ENCODE measurements at places on chromosomes 7 and 10.

GRCh38 chr10:22962817-22963216 lies 35.0 kb downstream of the ARMC3 start:
- no peak for DNase-seq

DNA sequence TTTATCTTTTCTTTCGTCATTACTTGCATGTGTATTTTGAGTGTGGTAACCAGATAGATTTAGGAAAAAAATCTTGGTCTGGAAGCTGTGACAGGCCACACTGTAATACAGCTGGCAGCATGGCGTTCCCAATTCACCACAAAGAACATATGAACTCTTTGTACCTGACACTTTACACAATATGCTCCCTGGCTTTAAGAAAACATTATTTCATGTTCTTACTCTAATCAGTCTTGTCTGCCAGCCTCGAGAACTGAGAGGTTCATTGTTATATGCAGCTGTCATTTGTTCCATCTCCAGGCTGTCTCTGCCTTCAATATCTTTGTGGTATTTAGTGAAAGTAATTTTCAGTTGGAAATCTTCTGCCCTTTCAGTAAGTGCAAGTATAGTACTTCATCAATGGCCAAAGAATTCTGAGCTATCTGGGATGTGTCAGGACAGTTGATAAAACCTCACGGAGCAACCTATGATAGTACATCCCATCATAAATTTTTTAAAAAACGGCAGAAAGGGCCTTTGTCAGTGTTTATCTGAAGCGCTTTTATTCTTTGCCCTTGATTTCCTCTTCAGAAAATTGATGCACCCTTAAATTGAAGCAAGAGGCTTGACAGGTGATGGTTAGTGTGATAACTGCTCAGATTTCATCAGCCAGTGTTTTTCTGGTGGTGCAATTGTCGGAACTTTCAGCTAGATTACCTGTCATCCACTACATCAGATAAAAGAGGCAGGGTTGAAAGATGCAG lies 146.3 kb upstream of the SP8 start:
- no peak for DNase-seq

GRCh38 chr7:112080441-112080840 lies 125.8 kb downstream of the DOCK4 start:
- DNase-seq = no peak

DNA sequence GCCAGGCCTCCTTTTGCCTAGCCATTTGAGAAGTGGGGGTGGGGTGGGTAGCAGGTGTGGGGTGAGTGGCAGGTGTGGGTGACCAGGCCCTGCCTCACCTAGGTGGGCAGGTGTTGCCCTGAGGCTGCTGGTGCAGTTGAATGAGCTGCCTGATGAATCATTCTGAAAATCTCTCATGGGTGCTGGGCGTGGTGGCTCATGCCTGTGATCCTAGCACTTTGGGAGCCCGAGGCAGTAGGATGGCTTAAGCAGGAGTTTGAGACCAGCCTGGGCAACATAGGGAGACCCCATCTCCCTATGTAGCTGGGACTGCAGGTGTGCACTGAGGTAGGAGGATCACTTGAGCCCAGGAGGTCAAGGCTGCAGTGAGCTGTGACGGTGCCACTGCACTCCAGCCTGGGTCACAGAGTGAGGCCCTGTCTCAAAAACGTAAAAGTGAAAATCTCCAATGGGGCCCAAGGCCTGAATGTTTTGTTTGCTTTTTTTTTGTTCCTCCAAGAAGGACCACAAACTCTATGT lies 17.7 kb downstream of the TSPAN14 start:
- peak; percentile 73 for DNase-seq

- DNase-seq = no peak
Observed at GRCh38 chr10:71039551-71039950, 151.2 kb upstream of the PCBD1 start.

GRCh38 chr7:55538538-55538937 lies 33.8 kb downstream of the VOPP1 start:
- no peak for DNase-seq

- no peak for DNase-seq
Observed at GRCh38 chr7:35380739-35381224, 126.9 kb upstream of the TBX20 start.
